Hindlimb muscle (tissue), 1 donor: ENCODE measurements at places on chromosomes 3 and 15.

GRCh38 chr3:23036728-23037127, 166.4 kb upstream of the UBE2E2 start:
- DNase-seq, result no peak

- no peak for DNase-seq
These were observed 196.8 kb upstream of the AGTR1 start for GRCh38 chr3:148500881-148501280.

DNA sequence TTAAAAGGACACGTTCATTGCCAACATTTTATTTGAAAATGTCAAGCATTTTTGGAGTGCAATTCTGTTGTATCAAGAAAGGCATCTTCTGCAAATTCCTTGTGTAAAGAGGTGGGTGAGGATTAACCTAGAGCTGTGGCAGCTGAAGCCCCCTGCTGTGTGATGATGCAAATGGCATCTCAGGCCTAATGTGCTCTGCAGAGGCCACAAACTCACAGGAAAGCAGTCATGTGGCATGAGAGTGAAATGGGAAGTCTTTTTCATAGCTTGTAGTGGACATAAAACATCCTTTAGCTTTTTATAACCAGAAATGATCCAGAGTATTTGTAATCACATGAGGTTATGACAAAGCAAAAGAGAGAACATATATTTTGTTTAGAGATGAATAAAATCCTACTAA, 6.4 kb downstream of the CADM2 start:
- DNase-seq, result no peak

DNA sequence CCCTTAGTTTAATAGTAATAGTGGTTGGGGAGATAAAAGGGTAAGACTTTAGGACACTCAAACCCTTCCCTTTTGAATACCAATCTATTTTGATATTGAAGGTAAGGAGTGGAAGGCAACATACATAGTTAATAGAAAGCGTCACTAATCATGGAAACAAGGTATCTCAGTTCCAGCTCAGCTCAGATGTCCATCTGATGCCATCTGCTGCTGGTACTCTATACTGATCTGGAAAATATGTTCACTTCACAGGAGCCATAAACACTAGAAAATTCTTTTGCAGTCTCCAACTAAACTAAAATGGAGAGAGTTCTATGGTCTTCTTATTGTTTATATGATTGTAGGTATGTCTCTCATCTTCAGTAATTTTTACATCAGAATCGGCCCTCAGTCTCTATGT, 1777.1 kb downstream of the OTOL1 start:
- DNase-seq, result no peak

GRCh38 chr15:55740981-55741832, 1.7 kb downstream of the PRTG start:
- peak; percentile 10 for DNase-seq

GRCh38 chr3:47985381-47985780, 30.8 kb downstream of the MAP4 start:
- DNase-seq, result no peak

- no peak for DNase-seq
These were observed 204.3 kb upstream of the STAC start for GRCh38 chr3:36175916-36176461.

DNA sequence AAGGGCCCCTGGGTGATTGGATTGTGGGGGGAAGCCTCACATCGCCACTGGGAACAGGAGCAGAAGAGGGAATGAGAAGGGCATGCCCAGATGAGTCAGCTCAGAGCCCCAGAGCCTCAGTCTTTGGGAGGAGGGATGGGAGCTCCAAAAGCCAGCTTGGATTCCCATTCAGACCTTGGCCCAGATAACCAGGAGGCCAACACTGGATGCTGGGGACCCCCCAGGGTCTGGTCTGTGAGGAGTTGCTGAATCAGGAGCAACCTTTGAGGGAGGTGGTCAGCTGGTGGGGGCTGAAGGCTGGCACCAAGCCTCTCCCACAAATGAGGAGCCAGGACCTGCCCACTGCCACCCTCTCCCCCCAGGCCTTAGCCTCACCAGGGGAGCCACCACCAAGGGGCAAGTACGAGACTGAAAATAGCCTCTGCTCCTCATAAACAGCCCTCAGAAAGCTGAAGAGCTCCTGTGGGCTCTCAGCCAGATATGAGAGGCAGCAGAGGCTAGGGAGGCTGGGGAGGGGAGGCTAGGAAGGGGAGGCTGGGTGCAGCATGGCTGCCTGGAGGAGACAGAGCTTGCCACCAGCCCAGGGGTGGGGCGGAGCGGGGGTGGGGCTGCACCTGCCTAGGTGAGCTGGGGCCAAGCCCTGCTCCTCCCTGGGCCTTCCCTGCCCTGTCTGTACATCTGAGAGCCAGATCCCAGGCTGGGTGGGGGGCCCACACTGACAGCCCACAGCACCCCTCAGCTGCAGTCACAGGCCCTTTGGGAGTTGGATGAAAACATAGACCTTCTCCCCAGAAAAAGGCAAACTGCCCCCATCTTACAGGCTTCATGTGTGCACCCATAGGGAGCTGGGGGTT, 99.8 kb downstream of the SEC22A start:
- no peak for DNase-seq

DNA sequence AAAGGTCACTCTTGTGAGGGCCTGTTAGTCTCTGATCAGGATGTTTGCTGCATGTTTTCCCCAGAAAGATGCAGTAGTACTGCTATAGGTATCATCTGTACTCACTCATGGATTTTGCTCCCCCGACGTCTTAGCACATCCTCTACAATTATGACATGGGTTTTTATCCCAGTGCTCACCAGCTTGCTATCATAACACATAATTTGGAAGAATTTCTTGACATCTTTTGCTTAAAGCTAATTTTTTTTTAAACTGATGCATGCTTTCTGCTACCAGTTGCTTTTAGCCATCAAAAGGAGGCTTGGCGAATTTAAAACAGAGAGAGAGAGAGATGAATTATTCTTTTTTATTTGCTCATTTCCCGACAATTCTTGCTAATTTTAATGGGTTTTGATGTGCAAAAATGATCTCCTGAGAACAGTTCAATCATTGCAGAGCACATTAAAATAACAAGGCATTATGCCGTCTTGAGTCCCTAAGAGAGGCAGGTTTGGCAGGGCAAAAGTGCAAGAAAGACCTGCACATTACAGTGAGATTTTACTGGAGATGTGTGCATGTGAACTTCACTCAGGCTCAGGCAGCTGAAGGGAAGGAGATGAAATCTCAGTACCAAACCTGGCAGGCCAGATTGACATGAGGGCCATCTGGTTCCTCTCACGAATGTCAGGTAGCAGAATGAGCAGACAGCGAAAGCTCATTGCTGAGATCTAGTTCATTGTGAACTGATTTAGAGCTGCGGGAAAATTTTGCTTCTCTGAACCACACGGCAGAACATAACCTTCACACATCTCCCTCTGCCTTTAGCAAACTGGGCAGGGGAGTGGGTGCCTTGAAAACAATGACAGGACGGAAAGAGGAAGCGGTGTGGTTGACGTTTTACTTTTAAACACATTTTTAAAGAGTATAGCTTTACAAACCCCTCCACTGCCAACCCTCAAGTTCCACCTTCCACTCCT, 25.9 kb upstream of the GOLGA8B start:
- no peak for DNase-seq

DNA sequence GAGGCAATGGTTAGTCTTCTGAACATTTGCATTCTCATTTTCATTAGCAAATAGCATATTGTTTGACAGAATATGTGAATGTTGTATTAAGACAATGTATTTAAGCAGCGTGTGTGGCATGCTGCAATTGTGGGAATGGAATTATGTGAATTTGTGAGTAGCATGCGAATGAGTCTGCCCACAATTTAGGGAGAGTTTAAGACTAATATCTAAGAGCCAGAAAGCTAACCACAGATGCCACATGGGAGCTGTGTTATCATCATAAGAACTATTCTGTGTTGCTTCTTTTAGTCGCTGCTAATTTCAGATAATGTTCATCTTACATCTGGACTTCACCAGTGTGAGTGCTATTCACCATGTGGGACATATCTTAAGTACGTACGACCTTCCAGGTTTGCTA, 494.5 kb downstream of the RBMS3 start:
- DNase-seq, result no peak

- DNase-seq, result no peak
These were observed 166.9 kb downstream of the SMAD6 start for GRCh38 chr15:66868918-66869317.

DNA sequence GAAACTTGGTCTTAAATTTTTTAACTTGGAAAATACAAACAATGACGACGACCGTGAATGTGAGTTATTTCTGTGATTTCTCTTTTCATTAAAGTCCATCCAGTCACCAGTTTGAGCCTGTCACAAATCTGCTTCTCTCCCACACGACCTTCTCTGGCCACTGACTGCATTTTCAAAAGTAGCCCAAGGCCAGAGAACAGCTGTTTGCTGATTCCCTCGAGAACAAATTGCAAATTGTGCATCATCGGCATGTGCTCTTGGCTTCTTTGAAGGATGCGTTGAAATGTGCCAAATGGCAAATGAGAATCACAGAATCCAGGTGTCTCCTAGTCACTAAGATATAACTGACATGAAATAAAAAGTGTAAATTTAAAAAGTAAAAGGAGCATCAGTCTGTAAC, 106.4 kb downstream of the AQP9 start:
- no peak for DNase-seq

DNA sequence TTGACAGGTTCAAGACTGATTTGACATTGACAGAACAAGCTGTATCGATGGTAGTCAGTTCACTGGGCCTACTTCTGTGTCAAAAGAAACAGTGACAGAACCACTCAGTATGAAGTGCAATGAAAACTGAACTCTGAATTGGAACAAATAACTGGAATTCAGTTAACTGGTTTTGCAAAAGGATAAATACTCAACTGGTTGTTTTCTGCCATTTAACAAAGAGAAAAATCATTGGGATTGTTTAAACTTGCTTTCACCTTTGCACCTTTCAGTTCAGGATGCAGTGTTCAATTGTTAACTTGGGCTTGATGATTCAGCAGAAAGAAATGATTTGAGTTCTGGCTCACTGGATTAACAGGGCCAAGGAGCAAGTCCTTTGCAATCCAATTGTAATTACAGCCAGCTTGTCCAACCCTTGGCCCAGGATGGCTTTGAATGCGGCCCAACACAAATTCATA, 4.9 kb downstream of the BTD start:
- DNase-seq, result no peak

GRCh38 chr15:90222547-90222946, 11.2 kb downstream of the CIB1 start:
- no peak for DNase-seq

GRCh38 chr15:63849906-63850305, 16.2 kb upstream of the HERC1 start:
- no peak for DNase-seq

GRCh38 chr15:50905055-50905454, 3.4 kb upstream of the AP4E1 start:
- DNase-seq, result no peak

GRCh38 chr3:60304112-60304511, 947.1 kb downstream of the FHIT start:
- DNase-seq, result no peak

- DNase-seq, result peak; percentile 63
These were observed 583 bp upstream of the C3orf49 start for GRCh38 chr3:63818282-63819150.

GRCh38 chr15:49901321-49901720, 217.7 kb downstream of the ATP8B4 start:
- DNase-seq, result no peak
